ENCODE measurements at places on chromosomes 12 and 14. TPM values are rescaled to one million over a fixed set of nuclear protein-coding genes. Genes with fewer than 3 reads are reported as not detected.
A peak's percentile ranks its signal among the peaks of the same experiment; 100 is the strongest.

POU6F1 gene
- 9.0 TPM for total RNA-seq

ADAM21 gene
- total RNA-seq = under 0.01 TPM

DAZAP2 gene
- 34.2 TPM for total RNA-seq

B4GALNT3 gene
- total RNA-seq = 2.4 TPM

CCDC175 gene
- 2.0 TPM for total RNA-seq

GPX2 gene
- not detected for total RNA-seq

OR6C2 gene
- not detected for total RNA-seq

MYO1H gene
- under 0.01 TPM for total RNA-seq

ASCL1 gene
- 8.2 TPM for total RNA-seq

GRCh38 chr12:120668868-120669840 is 17.8 kb upstream of the MLEC start:
- no peak for DNase-seq

- DNase-seq = no peak
Observed at GRCh38 chr12:77232045-77232444, 166.7 kb upstream of the E2F7 start.

DNA sequence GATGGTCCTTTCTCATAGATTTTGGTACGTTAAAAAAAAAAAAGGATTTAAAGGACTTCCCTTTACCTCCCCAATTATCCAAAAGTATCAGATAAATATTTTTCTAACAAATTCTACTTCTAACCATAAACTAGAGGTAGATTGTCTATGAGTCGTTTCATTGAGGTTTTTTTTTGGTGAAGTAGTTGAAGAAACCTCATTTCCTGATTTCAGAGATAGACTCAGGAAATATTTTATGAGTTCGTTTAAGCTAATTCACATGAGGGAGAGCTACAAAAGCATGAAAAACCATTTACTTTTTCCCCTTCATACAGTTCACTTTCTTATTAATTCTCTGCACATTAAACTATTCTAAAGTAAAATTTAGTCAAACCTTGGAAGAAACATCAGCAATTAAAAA is 112.5 kb downstream of the RALGAPA1 start:
- no peak for DNase-seq

- no peak for DNase-seq
Observed at GRCh38 chr14:70700955-70701585, 59.4 kb downstream of the TTC9 start.

- no peak for DNase-seq
Observed at GRCh38 chr12:78120866-78121560, 290.3 kb downstream of the NAV3 start.

- DNase-seq = peak; percentile 91
Observed at GRCh38 chr12:111685811-111686573, at the start of the genes ACAD10 and BRAP. Gene ACAD10, plus strand, starts transcription at chr12:111686053. Its CDS starts 6,657 bp downstream, at chr12:111692710. Gene BRAP, minus strand, starts transcription at chr12:111685956. Its CDS starts 164 bp downstream, at chr12:111685792.

GRCh38 chr12:14076538-14076937 is 95.1 kb upstream of the GRIN2B start:
- no peak for DNase-seq

DNA sequence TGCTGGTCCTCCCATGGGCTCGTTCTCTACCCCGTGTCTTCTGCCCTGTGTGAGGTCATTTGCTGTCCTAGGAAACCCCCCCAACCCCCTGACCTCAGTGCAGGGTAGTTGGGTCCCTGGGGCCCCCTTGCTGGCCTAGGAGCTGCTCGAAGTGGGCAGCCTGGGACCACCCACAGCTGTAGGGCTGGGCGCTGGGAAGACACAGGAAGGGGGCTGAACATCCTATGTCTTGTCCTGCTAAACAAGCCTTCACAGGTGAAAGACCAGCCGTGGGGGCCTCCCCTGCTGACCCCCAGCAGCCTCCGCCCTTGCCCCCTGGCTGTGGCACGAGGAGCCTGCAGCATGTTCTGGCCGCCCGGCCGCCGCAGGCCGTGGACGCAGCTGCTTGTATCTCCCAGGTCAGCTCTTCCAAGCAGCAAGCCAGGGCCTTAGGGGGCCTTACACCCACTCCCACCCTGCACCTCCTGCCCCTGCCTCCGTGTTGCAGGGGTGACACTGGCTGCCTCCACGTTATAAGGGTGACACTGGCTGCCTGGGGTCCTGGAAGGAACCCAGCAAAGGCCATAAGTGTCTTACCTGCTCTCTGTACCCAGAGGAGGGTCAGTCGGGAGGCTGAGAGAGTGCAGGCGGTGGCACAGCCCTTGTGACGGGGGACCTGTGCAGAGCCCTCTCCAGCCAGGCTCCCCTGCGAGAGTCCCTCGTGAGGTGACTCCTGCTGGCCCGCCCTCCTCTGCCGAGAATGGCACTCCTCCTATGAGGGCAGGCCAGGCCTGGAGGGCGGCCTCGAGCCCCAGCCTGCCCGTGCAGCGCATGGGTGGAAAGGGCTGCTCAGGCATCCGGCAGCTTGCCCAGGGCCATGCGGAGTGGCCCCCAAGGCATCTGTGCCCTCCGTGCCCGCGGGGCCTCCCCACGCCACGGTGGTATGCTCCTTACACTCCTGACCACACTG is 11.5 kb upstream of the TEX22 start:
- no peak for DNase-seq

DNA sequence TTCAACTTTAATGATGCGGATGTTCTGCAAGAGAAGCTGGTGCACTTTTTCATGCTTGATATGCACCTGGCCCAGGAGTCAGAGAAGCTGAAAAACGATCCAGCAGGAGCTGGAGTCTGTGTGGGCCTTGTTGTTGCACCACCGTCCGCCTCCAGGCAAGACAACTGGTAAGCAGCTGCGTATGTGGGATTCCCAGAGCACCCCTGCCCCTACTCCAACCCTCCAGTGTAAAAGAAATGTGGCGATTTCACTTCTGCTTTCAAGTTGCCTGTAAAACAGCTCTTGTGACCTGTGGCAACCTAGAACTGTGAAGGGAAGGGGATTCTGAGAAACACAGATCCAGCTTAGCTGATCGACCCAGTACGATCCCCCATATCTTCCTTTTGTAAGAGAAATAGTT is 154.1 kb upstream of the PELI2 start:
- DNase-seq = no peak

DNA sequence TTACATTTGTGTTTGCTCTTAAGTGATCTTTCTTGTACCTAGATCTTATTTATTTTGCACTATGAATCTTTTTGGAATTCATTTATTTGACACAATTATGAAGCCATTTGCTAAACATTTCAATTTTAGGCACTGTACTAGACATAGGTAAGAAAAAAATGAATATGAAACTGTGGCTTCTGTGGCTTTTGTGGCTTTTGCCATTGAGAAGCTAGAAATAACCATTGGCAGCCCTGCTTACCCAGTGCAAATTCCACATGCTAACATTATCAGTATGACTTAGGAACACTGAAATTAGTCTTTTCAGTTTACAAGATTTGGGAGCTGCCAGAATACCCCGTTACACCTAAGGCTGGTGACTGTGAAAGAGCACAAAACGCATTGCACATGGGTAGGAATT is 60.1 kb downstream of the FSCB start:
- DNase-seq = no peak

GRCh38 chr14:36383767-36384431 is 63.5 kb upstream of the MBIP start:
- no peak for DNase-seq

DNA sequence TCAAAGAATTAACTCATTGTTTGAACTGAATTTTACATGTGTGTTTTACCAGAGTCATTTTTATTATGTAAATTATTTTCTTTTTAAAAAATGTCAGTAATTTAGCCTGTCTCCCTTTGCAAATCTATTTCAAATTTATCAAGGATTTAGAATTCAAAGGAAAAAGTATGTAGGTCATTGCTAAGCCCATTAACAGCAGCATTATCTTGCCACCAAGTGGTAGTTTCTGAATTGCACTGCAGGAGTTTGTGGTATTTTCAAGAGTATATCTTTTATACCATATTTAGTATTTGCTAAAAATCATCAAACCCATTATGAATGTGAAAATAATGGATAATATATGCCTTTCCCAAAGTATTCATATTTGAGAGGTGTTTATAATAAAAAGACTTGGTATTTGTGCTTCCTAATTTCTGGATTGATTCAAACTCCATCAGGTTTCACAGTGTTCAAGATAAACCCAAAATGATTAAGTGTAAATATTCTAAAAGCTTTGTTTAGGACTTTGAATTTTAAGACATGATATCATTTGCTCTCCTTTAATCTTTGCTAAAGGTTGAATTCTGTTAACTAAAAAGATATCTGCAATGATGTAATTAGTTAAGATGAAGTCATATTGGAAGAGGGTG is 711.4 kb downstream of the FSCB start:
- no peak for DNase-seq

- no peak for DNase-seq
Observed at GRCh38 chr12:101002696-101003419, 207.2 kb downstream of the SLC5A8 start.

DNA sequence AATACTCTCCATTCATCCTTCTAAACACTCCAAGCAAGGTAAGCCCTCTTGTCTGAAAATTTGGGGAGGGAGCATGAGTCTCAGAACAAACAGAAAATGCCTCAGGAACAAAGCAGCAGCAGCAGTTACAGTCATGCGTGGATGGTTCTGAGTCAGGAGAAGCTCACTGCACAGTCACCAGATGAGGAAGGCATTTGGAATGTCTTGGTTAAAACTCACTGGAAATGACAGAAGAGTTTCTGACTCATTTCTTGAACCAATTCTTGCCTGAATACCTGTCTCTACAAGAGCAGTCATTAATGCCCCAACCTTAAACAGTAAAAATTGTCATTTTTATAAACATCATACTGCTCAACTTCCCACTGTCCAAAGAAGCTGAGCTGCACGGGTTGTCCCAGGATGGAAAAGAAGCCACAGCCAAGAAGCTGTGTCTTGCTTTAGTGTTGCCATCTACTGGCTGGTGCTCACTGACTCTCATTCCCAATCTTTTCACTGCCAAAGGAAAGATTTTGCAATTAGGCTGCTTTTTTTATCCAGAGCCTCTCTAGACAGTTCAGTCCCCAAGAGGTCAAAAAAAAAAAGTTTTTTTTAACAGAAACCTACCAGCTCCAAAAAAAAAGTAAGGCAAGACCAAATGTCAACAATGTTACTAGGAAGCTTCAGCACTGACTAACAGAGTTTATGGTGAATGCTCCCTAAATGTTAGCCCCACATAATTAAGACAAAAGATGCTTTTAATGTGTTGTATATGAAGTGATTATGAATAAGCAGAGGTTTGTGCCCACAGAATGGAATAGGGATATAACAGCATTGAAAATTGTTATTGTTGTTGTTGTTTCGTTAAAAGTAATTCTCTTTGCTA is 40.4 kb downstream of the KICS2 start:
- peak; percentile 52 for DNase-seq

GRCh38 chr14:24870949-24871701 is 178.8 kb downstream of the STXBP6 start:
- no peak for DNase-seq

- DNase-seq = no peak
Observed at GRCh38 chr12:50275556-50275955, 7.8 kb downstream of the LIMA1 start.

DNA sequence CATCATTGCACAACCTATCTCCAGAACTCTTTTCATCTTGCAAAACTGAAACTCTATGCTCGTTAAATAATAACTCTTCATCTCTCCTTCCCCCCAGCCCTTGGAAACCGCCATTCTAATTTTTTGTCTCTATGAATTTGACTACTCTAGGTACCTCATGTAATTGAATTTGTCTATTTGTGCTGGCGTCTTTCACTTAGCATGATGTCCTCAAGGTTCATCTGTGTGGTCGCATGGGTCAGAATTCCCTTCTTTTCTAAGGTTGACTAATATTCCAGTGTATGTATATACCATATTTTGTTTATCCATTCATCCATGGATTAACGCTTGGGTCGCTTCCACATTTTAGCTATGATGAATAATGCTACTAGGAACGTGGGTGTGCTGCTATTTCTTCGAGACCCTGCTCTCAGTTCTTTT is 80.1 kb downstream of the PLXNC1 start:
- DNase-seq = no peak

DNA sequence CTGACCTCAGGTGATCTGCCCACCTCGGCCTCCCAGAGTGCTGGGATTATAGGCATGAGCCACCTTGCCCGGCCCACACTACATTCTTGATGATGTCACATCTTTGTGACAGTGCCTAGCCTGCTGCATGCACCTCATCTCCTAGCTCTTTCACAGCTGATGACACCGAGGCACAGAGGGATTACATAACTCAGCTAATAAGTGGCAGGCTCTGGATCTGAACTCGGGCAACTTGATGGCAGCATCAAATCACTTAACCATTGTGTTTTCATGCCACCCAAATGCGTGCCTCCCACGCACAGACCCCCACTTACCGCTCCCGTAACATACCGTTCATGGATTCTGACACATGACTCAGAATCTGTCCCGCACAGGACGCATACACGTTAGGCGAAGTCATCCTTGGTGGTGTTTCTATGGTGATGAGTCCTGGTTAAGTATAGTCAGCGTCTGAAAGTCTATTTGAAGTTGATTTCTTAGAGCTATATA is 7.4 kb downstream of the TMEM120B start:
- DNase-seq = no peak

DNA sequence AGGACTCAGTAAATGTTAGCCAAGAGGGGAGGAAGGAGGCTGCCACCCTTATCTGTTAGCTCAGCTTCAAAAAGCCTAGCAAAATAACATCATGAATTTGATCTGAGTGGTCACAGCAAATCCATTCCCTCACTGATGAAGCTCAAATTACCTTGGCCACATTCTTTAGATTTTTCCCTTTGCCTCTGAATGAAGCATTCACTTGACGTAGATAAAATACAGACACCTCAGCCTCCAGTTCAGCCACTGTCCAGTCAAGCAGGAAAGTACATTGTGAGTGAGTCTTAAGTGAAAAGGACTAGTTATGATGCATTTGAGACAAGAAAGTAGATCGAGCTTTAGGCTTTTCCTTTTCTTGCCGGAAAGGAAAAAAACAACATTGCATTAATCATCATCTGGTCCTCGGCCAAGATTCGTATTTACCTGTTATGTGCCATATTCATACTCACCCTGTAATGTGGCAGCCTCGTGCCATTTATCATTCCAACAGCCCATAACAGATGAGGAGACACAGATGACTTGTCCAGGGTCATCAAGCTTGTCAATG is 146.5 kb downstream of the ETV6 start:
- no peak for DNase-seq

DNA sequence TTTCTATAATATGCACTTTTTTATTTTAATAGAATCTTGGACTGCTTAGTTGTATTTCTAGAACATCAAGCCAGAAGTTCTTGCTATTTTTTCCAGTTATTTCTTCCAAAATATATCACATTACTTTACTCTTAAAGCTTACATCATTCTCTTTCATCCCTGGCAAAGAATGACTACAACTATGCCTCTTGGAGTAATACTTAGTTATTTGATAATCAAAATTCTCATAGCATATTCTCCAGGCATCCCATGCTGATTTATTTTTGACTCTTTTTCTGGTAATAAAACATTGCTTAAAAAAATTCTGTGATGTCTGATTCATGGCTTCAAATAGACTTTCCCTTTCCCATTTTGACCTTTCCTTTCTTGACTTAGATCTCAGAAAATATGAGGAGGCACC is 118.7 kb upstream of the TSPAN8 start:
- DNase-seq = no peak

GRCh38 chr14:85416771-85417170 is 113.2 kb upstream of the FLRT2 start:
- DNase-seq = no peak

GRCh38 chr12:110590806-110591326 is 7.7 kb upstream of the PPTC7 start:
- no peak for DNase-seq

- DNase-seq = no peak
Observed at GRCh38 chr12:82174936-82175335, 183.3 kb downstream of the CCDC59 start.

GRCh38 chr12:24378548-24379407 is 429.3 kb upstream of the SOX5 start:
- no peak for DNase-seq

Measured in frontal cortex (tissue), 4 donors.